ENCODE measurements at places on chromosomes 7 and 10. TPM values are rescaled to one million over a fixed set of nuclear protein-coding genes. Genes with fewer than 3 reads are reported as not detected.

DNA sequence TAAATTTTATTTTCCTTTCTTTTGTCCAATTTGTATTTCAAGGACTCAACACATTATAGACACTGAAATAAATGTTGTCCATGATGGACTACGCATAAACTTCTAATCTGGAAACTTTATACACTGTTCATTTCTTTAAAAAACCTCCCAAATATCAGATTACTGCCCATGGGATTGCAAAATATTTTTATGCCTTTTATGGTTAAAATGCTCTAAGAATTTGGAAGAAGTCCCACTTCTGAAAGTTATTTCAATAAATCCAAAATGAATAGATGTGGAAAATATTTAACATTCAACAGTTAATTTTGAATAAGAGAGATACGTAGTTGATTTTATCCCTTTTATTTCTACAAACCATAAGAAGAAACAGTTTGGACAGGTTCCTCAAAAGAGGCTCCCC lies 46.1 kb downstream of the CABCOCO1 start:
- no peak for DNase-seq

DNA sequence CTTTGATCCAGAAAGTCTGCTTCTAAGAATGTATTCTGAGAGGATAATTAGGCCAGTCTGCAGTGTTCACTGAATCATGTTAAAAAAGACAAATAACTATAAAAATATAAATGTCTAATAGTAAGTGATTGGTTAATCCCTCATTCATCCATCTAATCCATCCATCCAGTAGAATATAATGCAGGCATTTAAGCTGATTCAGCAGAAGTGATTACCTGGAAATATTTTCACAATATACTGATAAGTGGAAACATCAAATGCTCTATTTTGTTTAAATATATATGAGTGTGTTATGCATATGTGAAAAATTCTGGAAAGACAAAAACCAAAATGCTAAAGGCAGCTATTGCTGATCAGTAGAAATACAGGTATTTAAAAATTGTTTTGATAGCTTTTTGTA lies 152.6 kb downstream of the REEP3 start:
- no peak for DNase-seq

DNA sequence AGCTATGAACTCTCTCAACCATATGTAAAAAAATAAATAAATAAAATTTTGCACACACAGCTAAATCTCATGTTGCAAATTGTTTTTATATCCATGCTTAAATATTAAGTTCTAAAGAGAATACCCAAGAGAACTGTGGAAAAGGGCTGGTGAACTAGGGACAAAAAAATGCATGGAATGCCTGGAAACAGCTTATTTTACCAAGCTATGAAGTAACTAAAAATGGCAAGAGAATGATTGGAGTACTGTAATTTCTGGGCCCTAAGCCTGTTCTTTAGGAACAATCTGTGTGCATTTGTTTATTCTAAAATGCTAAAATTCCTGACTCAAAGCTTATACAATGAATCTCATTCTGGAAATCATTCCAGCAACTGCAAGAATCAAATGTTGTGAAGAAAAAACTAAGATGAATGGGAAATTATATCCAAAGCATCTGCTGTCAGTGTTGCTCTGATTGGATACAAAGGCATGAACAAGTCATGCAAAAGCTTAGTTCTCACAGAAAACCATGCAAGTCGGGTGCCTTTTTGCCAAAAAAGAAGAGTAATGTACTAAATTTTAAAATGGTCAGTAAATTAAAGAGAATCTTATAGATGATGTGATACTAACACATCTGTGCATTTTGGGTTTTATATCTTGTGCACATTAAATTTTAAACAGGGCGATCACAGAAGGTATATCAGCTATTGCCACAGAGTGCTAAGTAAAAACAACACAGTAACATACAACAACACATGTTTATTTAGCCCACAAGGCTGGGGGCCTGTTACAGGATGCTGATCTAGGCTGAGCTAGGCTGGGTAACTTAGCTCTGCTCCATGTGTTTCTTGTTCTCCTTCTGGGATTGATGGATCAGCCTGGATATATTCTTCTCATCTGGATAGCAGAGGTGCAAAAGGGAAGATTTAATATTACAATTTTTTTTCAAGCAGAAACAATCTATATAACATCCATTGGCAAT lies 453.5 kb upstream of the SEMA3A start:
- DNase-seq, result peak; percentile 66

DNA sequence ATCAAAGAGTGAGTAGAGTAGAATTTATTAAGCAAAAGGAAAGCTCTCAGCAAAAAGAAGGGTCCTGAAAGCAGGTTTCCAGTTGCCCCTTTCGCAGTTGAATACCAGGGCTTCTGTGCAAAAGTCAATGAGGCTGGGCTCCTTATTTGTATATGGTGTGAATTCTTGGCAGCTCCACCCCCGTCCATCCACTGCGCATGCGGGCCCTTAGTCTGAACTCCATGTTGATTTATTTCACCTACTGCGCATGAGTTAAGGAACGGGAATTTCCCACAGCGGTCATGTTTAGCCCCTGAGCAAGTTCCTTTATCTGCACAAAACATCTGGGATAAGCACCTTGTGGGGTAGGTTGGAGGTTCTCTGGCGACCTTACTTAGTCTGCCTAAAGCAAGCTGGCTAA lies 325.6 kb downstream of the ZWINT start:
- DNase-seq, result no peak

The TUBB8 gene
- not detected for total RNA-seq

DNA sequence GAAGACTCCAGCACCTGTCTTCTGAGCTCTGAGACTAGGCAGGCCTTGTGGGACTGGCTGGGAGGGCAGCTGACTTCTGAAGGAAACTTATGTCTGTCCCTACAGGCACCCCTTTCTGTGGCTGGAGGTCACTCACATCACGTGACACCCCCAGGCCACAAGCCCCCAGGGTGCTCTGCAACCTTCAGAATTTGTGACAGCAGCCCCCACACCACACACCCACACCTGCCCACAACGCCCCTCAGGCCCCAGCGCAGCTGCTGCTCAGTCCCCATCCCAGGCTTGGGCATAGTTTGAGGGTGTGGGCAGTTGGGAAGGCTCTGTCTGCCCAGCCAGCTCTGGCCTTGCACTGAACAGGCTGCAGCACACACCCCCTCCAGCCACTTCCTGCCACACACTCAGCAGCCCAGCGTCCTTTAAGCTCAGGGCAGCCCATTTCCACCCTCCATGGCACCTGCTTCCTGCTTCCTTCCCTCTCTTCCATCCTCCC lies 80.0 kb upstream of the UNC5B start:
- DNase-seq, result no peak

The DIP2C gene
- total RNA-seq, result 7.0 TPM

DNA sequence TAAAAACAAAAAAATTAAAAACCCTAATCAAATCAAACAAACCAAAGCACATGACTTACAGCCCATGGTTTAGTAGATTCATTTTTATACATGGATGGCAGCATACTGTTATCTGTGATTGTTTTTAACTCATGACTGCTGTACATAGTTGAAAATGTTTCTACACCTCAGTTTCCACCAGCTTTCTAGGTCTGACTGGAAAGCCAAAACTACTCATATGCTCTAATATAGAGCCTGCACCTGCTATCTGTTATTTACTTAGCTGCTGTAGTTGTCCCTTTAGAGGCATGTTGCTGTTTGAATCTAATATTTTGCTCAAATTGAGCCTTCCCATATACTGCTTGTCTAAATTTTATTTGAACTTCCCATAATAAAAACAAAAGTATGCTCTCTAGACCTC lies 289.9 kb upstream of the LRRN3 start:
- no peak for DNase-seq

GRCh38 chr10:91210014-91210413 lies 10.4 kb upstream of the PCGF5 start:
- no peak for DNase-seq

The HEPACAM2 gene
- not detected for total RNA-seq

DNA sequence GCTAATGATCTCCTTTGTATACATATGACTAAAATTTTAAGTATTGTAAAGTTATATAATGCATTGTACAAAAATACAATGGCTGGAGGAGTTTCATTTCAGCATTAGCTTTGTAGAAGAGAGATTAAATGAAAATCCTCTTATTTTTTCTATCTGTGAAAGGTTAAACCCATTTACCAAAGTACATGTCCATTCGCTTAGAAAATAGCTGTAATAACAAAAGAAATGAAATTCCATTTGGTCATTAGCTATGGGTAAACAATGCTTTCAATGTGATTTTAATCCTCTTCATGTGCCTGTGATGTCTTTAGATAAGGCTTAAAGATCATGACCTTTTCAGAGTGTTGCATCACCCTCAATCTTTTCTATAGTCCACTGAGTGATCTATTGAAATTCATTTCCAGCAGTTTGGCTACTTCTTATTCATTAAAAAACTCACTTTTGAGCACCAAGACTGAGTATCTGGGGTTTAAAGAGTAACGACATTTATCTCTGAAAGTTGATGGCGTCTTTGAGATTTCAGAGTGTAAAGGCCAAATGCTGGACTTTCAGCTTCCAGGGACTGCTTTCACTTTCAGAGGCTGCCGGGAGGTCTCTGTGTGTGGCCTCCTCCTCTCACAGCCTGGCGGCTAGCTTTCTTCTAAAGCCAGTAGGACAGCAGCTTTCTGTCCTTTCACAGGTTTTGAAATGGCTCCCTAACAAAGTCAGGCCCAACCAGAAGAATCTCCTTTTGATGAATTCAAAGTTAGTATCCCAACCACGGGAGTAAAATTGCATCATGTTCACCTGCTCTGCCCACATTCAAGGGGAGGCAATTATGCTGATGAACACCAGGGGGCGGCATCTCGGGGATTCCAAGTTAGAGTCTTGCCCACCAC lies 701.4 kb upstream of the COBL start:
- no peak for DNase-seq

The STEAP1 gene
- 30.0 TPM for total RNA-seq

GRCh38 chr10:122062831-122063674 lies 74.1 kb downstream of the TACC2 start:
- peak; percentile 85 for DNase-seq

- no peak for DNase-seq
Measured at GRCh38 chr10:132655735-132656134, 118.1 kb downstream of the INPP5A start.

GRCh38 chr7:42448901-42449300 lies 211.9 kb upstream of the GLI3 start:
- no peak for DNase-seq

The CALML5 gene
- not detected for total RNA-seq

DNA sequence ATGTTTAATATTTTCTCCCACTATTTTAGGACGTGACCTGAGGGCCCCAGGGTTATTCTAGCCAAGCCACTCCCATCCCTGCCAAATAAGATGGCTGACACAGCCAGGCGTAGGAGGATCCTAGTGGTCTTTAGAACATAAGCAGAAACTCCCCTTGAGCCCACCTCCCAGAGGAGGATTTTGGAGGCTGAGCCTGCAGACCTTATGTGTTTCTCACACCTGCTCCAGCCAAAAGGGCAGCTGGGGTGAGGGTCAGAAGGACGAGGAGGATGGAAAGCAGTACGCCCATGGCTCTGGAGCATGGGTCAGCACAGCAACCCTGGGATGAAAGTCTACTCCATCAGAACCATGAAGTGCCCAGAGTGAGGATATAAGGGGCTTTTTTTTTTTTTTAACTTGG lies 39.9 kb downstream of the PDLIM1 start:
- no peak for DNase-seq

- peak; percentile 97 for DNase-seq
Measured at GRCh38 chr10:42367532-42368230, 270.7 kb downstream of the ZNF33B start.

The AGFG2 gene
- total RNA-seq, result 7.2 TPM

- DNase-seq, result no peak
Measured at GRCh38 chr10:125538947-125539731, 143.8 kb downstream of the TEX36 start.

- no peak for DNase-seq
Measured at GRCh38 chr7:155864271-155864985, 52.2 kb upstream of the SHH start.

DNA sequence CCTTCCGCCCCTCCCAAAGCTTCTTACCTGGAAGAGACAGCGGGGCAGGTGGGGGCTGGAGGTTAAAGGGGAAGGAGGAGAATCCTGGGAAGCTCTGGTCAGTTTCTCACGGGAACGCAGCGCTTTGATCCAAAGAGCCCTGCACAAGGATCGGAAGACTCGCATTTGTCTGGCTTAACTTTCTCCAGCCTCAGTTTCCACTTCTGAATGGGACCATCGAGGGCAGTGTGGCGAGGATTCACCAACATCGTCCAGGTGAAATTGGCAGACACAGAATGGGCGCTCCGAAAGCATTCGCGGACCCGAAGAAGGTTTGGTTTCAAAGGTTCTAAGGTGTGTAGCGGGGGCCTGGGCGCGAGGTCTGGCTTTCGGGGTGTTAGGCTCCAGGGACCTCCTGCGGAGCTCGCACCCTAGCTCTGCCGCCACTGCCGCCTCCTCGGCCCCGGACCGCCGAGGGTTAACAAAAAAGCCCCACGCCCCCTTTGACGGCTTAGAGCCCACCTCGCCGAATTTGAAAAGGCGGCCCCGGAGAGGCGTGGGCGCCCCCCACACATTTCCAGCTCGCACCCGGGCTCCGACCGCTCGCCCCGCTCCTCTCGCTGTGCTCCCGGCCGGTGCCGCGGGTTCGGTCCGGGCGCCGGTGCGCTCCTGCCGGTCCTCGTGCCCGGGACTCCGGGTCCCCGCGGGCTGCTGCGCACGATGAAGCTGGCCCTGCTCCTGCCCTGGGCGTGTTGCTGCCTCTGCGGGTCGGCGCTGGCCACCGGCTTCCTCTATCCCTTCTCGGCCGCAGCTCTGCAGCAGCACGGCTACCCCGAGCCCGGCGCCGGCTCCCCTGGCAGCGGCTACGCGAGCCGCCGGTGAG lies at the start of gene COL26A1:
Gene COL26A1, plus strand, starts transcription at position 542 of the 862 bp plus-strand sequence. Its CDS starts 158 bp downstream, at position 700.
- peak; percentile 18 for DNase-seq

The SLC26A3 gene
- total RNA-seq, result not detected

- DNase-seq, result no peak
Measured at GRCh38 chr10:78508955-78509748, 475.5 kb downstream of the RPS24 start.

- DNase-seq, result no peak
Measured at GRCh38 chr10:28983799-28984198, 305.1 kb upstream of the LYZL1 start.

The MYH16 gene
- 1.1 TPM for total RNA-seq

GRCh38 chr10:119165171-119166117 lies at the start of gene SFXN4:
SFXN4 (minus strand) TSS chr10:119165714; CDS start chr10:119165647, 67 bp downstream.
- peak; percentile 65 for DNase-seq

DNA sequence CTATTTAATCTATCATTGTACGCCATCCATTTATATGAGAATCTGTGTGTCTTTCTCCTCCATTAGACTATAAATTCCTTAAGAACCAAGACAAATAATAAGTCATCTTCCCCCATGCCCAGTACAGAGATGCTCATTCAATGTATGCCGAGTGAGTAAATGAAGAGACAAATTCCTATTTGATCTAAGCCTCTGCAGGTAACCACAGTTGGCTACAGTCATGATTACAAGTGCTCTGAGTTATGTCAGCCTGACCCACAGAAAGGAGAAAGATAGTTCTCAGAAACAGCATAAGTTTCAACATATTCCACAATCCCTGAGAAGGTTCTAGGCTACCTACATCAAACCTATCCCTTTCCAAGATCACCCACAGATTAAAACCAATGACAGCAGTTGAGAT lies 46.1 kb downstream of the MPP7 start:
- DNase-seq, result no peak

- no peak for DNase-seq
Measured at GRCh38 chr7:105245398-105246114, 143.2 kb downstream of the SRPK2 start.

The PDE1C gene
- 19.1 TPM for total RNA-seq
